Activated naive CD8-positive, alpha-beta T cell treated with anti-CD3 and anti-CD28 coated beads for 36 hours (primary cell): ENCODE measurements at places on chromosomes 5 and 9.

DNA sequence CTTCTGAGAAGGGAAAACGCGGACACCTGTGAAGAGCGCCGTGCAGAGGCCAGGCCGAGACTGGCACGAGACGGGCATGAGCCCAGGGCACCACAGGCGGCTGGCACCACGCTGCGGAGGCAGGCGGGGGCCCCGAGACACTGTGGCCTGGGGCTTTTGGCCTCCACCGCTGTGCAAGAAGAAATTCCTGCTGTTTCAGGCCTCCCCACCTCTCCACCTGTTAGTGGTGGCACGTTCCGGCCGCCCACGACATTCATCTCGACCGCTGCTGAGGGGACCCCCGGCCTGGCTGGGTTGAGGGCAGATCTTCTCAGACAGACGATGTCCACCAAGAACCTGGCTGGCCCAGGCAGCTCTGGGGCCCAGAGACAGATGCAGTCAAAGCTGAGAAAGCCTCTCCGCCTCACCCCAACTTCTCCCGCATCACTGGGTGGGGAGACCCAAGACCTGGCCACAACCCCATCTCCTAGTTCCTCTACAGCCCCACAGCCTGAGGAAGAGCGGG, 11.5 kb downstream of the NACC2 start:
- DNase-seq = no peak

- DNase-seq = no peak
These were observed 291.9 kb downstream of the FBXL7 start for GRCh38 chr5:15791859-15792258.

GRCh38 chr9:112629671-112630485, 88.0 kb downstream of the INIP start:
- DNase-seq = no peak

DNA sequence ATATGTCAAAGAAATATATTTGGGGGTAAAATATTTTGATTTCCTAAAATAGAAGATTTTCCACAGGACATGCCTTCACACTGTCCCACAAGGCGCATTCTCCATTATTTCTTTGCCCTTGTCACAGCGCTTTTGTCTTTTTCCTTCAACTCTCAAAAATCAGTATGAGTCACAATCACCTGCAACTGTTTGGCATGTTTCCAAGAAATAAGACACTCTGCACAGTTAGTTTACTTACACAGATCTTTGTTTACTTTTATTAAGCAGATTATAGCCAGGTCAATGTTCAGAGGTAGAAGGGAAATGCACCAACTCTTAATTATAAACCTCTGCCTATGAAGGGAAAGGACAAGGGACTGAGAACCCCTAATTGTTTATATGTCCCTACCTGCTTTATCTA, 9.5 kb downstream of the CEMIP2 start:
- DNase-seq = no peak

DNA sequence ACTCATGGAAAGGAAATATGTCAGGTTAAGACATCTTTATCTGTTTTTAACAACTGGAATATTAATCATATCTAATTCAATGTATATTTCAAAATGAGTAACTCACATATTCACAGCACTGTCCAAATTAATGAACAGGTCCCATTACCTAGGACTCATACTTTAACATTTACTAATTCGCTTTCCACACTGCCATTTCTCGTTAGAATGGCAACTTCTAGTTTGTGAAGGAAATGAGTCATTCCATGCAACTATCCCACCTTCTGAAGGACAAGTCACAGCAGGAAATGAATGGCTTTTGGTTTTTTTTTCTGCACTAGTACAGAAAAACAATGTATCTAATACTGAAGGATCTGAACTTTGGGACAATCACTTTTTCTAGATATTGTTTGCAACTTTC, 24.6 kb upstream of the IFNK start:
- DNase-seq = no peak

- no peak for DNase-seq
These were observed 105.6 kb downstream of the VCAN start for GRCh38 chr5:83577036-83577636.

DNA sequence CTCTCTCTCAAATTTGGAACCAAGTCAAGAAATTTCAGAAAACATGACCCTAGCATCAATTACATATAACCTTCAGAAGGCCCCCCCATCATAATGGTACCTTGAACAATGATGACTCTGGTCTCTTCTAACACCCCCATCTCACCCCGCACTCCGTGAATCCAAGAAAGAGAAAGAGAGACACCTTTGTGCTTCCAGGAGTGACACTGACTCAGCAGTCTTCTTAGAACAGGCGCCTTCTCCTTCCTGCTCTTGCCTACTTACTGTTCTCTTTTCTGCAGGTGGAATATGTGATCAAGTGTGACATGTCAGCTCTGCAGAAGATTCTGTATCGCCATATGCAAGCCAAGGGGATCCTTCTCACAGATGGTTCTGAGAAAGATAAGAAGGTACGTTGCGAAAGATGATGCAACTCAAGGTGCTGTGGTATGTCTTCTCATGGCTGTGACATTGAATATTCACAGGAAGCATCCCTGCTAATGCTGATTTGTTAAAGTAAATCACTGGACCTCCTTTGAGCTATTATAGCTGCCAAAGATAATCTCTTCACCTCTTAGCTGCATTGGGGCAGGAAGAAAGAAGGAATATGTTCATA, 81.3 kb downstream of the SMARCA2 start:
- no peak for DNase-seq

DNA sequence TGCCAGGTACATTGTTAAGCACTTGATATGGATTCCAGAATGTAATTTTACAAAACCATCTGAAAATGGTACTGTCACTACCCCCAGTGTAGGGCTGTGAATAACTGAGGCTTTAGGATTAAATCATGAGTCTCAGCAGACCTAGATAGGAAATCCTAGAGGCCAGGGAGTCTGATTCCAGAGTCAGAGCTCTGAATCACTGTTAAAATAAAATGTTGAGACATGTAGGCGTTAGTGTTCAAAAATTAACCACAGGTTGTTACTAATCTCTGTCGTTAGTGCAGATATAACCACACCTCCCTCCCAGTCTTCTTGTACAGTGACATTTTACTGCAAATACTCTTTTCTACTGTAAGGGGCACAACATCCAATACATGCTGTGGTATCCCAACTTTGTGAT, 1828.8 kb downstream of the MAT2B start:
- DNase-seq = no peak

- no peak for DNase-seq
These were observed 45.3 kb upstream of the SUSD3 start for GRCh38 chr9:93012963-93013855.

GRCh38 chr5:137665678-137666460, 70.0 kb downstream of the KLHL3 start:
- peak; percentile 26 for DNase-seq

DNA sequence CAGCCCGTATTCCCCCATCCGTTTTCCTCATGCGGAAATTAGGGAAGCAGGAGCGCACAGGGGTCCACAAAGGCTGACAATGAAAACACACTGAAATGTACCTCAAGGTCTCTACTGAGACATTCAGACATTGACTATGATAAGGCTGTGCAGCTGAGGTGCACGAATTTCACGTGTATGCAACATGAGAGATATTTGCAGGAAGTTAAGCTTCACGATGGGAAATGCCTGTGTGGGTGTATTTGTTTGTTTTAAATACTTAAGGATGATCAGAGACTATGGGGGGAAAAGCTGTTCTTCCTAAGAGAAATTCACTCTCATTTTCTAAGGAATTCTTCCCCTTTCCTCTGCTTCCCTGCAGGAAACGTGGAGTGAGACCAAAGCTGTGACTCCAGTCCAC, 2.6 kb upstream of the SPATA31E1 start:
- DNase-seq = no peak

DNA sequence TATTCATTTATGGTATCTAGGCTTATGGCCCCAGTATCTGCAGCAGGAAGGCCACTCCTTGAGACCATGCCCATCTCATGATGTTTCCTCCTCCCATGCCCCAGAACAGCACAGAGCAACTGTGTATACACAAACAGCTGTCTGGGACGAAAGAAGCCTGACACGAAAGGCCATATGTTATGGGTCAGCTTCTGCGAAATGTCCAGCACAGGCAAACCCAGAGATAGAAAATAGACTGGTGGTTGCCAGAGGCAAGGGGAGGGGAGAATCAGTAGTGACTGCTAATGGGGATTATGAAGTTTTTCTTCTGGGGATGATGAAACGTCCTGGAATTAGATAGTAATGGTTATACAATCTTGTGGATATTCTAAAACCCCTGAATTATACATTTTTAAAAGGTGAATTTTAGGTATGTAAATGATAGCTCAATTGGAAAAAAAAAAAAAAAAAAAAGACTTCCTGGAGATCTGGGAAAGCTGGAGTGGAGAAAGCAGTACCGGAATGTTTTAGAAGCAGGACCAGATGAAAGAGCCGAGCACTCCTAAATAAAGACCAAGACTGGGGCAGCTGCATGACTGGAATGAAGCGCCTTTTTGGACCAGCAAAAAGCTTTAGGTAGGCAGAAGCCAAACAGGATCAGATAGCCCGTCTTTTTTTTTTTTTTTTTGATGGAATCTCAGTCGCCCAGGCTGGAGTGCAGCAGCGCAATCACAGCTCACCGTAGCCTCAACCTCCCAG, 29.2 kb downstream of the PCDHGC5 start:
- DNase-seq = no peak

DNA sequence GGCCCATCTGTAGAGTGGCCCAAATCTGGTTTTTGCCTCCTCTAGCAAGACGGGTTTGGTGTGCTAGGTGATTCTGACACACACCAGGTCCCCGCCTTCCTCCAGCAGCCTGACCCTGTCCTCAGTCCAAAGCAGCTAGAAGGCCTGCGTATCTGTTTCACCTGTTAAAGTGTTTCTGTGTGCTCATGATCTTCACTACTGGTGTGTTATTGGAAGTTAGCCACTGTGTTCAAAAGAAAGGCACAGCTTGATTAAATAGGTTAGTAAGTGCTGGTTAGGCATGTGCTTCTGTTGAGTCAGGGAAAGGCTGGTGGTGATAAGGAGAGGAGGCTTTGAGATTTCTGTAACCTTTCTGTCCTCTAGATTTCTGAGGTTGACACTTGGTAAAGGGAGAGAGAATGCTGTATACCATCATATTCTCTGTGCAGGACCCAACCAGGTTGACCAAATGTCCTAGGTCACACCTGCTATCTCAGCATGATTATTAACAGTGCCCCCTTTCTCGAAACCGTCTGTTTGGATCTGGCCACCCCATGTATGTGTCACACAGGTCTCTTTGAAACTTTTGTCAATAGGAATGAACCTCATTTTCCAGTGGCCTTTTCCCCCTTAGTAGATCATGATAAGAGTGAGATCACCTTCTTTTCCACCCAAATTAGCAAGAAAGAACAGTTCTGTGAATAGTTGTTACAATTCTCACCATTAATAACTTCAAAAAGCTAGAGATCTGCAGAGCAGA, 58.8 kb downstream of the ARHGAP26 start:
- no peak for DNase-seq

DNA sequence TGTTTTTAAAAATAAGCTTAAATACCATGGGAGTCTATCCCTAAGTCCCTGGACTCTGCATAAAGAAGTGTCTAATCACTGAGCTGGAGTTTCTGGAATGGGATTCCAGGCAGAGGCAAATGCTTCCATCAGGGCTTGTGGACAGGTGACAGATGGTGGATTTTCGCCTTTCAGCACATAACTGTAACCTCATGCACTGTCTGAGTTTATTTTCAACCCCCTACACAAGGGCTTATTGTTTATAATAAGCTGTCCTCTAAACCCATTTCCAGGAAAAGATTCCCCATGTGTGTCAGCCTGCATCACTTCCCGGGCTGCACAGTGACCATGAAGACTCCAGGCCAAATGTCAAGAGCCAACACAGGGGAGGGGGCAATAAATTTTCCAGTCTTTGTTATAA, 264.0 kb downstream of the PIK3R1 start:
- DNase-seq = no peak

DNA sequence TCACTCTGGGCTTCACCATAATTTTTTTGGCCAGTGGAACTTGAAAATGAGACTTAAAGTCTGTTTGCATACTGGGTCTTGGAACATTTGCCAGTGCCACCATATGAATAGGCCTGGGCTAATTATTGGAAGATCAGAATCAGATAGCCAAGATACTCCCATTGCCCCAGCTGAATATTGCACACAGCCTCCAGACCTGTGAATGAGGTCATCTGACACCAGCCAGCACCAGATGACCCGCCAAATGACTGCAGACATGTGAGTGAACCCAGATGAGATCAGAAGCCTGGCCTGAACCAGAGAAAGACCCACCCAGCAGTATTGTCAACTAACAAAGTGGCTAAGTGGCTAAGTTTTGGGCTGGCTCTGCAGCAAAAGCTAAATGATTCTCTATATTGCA, 220.5 kb upstream of the MPDZ start:
- no peak for DNase-seq

DNA sequence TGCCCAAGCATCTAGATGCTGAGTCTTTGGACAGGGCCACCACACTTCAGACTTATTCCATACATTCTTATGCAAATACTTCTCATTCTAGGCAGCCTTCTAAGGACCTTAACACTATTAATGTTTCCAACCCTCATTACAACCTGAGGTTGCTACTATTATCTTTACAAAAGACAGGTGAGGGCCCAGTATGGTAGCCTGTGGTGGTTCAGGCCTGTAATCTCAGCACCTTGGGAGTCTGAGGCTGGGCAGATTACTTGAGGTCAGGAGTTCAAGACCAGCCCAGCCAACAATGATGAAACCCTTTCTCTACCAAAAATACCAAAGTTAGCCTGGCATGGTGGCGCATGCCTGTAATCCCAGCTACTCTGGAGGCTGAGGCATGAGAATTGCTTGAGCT, 16.2 kb downstream of the ZFP62 start:
- no peak for DNase-seq

GRCh38 chr5:116522356-116523136, 52.1 kb downstream of the SEMA6A start:
- DNase-seq = no peak

DNA sequence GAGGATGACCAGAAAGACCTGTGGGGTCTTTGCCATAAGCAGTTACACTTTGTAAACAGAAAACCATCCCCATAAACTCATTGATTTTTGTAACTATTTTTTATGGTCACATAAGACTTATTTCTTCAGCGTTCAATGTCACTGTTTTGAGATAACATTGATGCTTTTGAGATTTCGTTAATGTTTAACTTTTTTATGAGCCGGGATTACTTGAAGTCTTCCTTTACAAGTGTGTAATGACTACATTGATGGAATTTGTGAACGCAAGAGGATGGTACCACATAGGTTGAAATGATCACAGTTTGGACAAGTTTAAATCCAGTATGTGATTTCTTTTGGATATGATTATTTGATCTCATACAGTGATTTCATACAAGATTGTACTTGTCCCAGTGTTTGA, 1.8 kb downstream of the SLC12A2 start:
- no peak for DNase-seq
